ENCODE measurements at places on chromosomes 6 and 20.

- no peak for DNase-seq
Measured at GRCh38 chr20:62047666-62048345, 17.9 kb downstream of the TAF4 start.

DNA sequence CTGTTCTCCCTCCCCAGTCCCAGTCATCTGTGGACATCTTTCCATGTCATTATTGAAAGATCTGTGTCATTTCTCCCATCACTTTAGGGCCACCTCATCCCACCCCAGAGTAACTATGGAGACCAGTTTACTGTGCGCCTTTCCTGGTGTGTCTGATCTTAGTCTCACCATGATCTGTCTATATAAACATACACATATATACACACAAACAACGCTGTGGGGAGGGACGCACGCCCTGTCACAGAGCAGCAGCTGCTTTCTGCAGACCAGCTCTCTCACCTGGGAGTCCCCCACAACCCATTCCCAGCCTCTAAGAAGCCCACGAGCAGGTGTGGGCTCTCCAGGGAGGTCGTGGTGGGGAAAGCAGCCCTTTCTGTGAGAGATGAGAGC, 68.1 kb upstream of the TOX2 start:
- DNase-seq, result no peak

GRCh38 chr6:55227862-55228261, 53.5 kb downstream of the HCRTR2 start:
- DNase-seq, result no peak

DNA sequence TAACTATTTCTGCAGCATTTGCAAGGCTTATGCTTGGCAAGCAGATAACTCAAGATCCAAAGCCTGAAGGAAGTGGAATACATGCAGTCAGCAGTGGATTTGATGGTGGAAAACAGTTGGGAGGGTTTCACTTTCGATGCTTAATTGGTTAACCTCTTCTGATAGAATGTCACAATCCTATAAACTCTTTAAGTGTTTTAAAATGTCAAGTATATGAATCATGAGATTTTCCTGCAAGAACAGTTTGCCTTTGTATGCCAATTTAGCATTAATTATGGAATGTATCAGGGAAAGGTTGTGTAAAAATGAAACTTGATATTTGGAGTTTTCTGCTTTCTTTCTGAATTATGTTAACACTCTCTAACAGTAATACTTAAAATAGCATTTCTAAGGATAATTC, 36.6 kb downstream of the NKX2-4 start:
- DNase-seq, result no peak

GRCh38 chr20:49478266-49478665, 4.2 kb downstream of the KCNB1 start:
- no peak for DNase-seq

GRCh38 chr20:44938637-44939036, 21.6 kb downstream of the TOMM34 start:
- DNase-seq, result no peak

DNA sequence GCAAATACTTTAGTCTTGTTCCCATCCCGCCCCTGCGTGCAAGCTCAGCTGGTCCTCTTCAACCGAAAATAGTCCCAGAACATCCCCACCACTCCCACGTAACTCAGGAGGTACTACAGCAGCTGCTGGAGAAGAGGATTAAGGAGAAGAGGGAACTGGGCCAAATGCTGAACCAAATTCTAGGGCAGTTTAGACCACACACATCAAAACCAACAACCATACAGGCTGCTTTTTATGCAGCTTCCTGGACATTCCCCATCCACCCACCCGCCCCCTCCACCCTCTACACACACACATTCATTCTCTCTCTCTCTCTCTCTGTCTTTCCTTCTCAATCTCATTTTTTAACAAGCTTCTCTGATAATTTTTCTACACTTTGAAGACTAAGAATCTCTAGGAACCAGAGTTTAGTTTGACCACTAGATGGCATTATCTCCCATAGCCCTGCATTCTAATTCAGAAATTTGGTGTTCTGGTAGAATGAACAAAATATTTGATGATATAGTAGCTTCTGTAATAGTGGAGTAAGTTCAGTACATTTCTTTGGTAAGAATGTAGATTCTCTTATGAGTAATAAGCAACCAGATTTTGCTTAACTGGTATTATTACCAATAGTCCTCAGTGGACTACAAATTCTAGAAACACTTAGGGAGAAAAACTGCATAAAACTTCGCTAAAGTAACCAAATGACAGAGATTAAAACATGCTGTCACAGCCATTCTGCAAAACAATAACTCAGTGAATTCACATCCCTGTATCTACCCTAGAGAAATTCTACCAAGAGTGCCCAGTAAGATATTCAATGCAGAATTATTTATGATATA, 52.1 kb upstream of the BEND6 start:
- peak; percentile 40 for DNase-seq

DNA sequence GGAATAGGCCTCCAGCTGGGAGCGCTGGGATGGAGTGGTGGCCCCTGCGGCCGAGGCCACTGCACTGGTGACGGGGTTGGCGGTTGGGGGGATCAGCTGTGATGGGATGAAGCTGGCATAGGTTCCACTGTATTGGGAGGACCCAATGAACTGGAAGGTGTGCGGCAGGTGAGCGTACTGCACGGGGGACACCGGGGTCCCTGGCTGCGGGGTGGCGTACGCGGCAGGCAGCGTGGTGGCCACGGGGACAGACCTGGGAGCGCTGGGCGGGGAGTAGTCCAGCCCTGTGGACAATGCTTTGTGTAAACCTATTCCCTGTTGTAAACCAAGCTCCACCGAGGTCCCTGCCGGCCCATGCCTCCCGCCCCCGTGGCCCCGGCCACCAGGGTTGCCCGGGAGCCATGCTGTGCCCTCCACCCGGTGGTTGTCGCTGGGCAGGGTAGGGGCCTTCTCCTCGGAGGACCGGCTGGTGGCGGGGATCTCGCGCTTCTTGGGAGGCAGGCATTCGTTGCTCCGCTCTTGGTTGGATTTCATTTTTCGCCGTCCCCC, 89.5 kb downstream of the GMPR start:
- no peak for DNase-seq

DNA sequence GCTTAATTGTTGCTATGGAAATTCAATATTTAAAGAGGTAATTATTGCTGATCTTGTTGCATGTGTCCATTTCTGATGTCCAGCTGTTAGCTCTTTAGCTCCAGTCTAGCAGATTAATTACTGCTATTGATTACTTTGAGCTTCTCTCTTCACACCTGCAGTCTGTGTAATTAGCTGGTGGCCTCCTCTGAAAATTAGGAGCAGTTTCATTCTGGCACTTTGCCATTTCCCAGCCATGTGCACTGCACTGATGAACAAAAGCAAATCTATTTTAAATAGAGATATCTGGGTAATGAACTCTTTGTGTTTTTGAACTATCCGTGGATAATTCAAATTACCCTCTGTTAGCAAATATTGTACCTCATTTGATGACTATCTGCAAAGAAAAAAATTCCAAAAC, 275.9 kb downstream of the RNF144B start:
- no peak for DNase-seq

GRCh38 chr20:51966296-51966971, 164.1 kb upstream of the SALL4 start:
- DNase-seq, result peak; percentile 60

DNA sequence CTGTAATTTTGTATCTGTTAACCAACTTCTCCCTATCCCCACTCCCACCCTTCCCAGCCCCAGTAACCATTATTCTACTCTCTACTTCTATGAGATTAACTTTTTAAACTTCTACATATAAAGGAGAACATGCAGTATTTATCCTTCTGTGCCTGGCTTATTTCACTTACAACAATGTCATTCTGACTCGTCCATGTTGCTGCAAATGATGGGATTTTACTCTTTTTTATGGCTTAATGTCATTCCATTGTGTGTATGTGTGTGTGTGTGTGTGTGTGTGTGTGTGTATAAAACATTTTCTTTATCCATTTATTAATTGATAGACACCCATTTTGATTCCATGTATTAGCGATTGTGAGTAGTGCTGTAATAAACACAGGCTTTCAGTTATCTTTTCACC, 76.1 kb downstream of the COL19A1 start:
- no peak for DNase-seq

DNA sequence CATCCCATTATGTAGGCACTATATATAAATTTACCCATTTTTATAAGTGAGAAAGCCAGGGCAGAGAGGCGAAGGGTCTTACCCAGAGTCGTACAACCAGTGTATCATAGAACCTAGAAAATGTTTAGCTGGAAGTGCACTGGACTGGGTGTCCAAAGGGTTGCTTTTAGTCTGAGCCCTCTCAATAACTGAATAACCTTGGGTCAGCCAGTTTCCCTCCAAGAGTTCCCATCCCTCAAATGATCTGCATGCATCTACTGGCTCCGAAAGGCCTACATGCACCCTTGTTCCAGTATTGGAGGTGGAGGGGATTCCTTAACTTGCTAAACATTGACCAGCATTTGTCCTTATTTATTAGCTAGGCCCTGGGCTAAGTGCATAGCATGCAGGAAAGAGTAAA, 3.8 kb downstream of the SNPH start:
- DNase-seq, result no peak

GRCh38 chr6:3748208-3749066, 3.1 kb downstream of the PXDC1 start:
- peak; percentile 79 for DNase-seq

- DNase-seq, result peak; percentile 39
Measured at GRCh38 chr6:44925100-44925739, 402.9 kb upstream of the RUNX2 start.

GRCh38 chr20:18665135-18665534, 77.3 kb downstream of the DTD1 start:
- no peak for DNase-seq

GRCh38 chr6:85675030-85675819, 32.5 kb upstream of the SYNCRIP start:
- no peak for DNase-seq

- no peak for DNase-seq
Measured at GRCh38 chr6:76803038-76803580, 660.2 kb downstream of the HTR1B start.

- no peak for DNase-seq
Measured at GRCh38 chr20:45467861-45468260, 1.7 kb upstream of the WFDC2 start.

DNA sequence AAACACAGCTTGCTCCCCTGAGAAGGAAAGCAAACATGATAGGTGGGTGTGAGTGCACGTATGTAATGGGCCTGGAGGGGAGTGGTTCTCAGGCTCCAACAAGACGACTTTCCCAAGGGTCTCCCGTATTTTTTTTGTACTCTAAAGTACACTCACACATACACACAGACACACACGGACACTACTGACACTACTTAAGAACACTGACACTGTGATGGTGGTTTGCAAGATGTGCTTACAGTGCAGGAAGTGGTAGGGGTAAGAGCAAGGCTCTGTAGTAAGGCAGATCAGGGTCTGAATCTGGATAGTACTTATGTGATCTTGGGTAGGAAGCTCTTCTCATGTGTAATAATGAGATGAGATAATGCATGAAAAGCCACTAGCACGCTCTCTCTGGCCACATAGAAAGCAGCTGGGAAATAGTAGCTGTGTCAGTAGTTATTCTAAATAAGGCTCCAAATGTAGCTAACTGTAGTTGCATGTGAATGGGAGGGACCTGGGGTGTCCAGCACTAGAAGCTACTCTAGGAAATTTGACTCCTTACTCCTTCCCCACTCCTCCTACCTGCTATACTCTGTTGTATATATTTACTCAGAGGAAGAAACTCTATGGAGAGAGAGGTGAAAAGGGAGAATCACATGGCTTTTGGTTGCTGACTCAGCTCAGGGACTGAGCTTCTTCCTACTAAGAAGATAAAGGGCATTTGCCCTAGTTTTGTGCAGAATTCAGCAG, 8.4 kb upstream of the ZBTB24 start:
- DNase-seq, result peak; percentile 49

DNA sequence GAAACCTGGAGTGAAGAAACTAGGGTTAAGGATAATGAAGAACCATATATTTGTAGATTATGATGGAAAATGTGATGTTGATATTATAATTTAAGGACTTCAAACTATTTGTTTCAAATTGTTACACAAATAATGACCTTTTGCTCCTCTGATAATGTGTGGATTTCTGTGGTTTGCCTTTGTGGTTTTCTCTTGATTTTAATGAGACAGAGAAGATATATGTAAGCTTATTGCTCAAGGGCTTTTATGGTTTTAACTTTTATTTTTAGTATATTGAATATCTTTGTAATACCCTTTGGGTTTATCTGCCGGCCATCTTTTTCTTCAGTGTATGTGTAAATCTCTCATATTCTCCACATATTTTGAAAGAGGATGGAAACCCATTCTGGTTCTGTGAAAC, 362.3 kb downstream of the RIMS1 start:
- DNase-seq, result no peak

DNA sequence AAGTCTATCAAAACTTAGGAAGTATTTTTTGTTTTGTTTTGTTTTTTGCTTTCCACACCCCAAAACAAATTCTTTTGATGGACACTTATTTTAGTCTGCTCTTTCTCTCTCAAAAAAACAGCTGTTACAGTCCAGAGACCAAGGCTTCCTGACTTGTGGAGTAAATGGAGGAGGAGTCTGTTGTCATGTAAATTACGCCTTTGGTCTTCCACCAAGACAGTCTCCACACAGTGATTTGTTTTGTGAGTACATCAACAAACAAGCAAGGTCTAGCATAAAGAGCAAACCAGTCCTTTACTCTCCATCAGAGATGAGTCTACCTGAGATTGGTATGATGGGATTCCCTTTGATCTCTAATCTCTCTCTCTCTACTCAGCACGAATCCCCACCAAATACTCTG, 588.0 kb upstream of the ARID1B start:
- no peak for DNase-seq

GRCh38 chr6:145694083-145694737, 41.1 kb downstream of the EPM2A start:
- DNase-seq, result no peak

DNA sequence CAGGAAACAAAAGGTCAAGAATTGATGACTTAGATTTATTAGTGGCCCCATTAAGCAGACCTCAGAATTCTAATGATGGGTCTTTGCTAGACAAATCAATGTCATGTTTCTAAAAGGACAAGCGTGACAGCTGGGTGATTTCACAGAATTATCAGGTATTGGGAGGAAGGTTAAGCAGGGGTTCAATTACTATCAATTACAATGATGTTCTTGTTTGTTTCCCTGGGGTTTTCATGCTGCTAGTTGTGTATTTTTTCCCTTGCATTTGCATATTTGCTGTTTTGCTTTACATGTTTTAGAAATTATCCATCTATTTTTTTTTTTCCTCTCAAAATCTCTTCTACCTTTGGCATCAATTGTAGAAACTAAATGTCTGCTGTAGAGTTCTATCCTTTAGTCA, 27.9 kb downstream of the GNAS start:
- no peak for DNase-seq

- DNase-seq, result no peak
Measured at GRCh38 chr20:14418376-14418775, 81.0 kb upstream of the FLRT3 start.

Measured in GM13976 (cell line).